EL (cell line): ENCODE measurements at places on chromosomes 16 and 17.

DNA sequence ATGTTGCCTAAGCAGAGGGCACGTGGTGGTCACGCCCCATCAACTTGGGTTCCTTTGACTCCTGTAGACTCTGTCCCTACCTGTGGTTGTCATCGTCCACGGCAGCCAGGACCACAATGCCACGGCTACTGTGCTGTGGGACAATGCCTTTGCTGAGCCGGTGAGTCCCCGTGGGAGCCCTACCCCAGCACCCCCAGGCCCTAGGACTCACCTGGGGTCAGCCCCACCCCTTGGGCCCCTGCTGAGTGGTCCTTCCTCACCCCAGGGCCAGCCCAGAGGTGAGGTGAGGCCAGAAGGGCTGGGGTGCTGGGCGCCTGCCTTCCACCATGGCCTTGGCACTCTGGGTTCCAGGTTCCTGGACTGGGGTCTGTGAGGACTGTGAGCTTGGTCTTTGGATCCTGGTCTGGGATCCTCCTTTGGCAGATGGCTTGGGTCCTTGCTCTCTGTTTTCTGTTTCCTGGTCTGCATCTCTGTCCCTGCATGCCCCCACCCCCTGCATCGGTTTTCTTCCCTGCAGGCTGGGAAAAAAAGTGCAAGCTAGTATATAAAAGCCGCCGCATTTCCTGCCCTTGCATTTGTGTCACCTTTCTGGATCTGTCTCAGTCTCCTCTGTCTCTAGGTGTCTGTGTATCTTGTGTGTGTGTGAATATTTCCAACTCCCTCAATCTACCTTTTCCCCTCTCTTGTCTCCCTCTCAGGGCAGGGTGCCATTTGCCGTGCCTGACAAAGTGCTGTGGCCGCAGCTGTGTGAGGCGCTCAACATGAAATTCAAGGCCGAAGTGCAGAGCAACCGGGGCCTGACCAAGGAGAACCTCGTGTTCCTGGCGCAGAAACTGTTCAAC, 17.5 kb downstream of the STAT5A start:
- no peak for DNase-seq

- peak; percentile 64 for DNase-seq
Observed at GRCh38 chr16:89556750-89557689, 3.5 kb upstream of the RPL13 start.

DNA sequence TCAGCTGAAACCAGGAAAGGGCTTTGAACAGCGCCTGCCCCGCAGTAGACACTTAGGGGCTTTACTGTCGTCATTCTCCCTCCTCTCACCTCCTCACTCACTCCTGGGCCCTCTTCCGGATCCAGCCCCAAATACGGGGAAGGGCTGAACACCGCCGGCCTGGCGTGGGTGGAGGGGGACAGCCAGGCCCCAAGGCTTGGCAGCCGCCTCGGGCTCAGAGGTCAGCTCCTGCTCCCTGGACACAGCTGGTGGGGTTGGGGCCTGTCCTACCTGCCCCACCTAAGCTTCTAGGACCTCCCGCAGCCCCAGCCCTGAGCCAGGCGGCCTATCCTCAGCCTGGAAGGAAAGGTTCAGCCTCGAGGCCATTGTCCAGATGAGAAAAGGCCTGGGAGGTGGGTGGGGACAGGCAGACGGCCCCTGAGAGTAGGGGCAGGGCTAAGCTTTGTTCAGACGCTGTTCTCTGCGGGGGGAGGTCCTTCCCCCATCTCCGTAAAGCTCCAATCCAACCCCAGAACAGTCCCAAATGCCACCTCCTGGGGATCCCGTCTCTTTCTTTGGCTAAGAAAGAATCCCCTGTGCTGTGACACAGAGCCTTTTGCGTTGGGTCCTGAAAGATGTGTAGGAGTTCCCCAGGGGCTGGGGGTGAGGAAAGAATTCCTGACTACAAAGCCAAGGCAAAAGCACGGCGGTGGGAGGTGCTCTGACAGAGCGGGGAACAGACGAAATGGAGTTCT, 881 bp upstream of the LLGL1 start:
- DNase-seq = peak; percentile 63

DNA sequence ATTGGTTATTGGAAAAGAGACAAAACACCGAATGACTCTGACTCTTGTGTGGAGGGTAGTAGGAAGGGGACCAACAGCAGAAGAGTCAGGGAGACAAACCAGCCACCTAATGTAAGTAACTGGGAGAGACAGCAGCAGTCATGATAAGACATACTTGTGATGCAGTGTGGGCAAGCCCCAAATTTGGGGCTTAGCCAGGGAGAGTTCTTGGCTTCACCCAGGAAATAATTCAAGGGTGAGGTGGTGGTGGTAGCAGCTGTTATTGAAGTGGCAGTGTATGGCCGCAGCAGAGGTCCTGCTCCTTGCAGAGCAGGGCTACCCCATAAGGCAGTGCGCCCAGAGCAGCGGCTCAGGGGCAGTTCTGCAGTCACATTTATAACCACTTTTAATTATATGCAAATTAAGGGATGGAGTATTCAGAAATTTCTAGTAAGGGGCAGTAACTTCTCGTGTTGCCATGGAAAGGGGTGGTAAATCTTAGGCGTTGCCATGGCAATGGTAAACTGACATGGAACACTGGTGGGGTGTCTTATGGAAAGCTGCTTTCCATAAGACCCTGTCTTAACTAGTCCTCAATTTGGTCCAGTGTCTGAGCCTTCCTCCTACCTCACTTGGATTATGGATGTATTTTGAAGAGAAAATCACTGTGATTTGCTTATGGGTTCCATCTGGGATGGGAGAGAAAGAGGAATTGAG, 317.1 kb downstream of the PHKB start:
- peak; percentile 9 for DNase-seq

GRCh38 chr16:3188925-3189825, 1.2 kb downstream of the OR1F1 start:
- peak; percentile 81 for DNase-seq

DNA sequence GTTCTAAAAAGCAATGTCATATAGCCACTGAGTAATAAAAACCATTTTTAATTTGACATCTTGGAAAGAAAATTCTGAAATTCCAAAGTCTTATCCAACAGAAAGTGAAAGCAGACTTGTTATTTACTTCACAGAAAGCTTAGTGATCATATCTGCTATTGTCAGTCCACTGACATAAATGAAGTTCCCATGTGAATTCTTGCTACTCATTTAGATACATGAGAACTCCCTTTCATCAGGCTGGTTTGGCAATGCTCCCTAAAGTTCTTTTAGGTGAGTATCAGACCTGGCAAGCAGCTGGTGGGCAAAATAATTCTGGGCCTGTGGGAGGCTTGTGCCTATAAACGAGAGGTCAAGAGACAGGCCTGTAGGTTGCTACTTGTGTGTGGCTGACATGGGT, 23.4 kb downstream of the NME2 start:
- no peak for DNase-seq

GRCh38 chr16:72197545-72197944, 25.6 kb upstream of the PMFBP1 start:
- no peak for DNase-seq
